ENCODE measurements at places on chromosomes 7 and 10. TPM values are rescaled to one million over a fixed set of nuclear protein-coding genes. Genes with fewer than 3 reads are reported as not detected.

The SSBP1 gene
- 174 TPM for polyA plus RNA-seq

The MYO3A gene
- not detected for polyA plus RNA-seq

The SRRM3 gene
- 2.2 TPM for polyA plus RNA-seq

The CCDC7 gene
- 1.3 TPM for polyA plus RNA-seq

The PHKG1 gene
- polyA plus RNA-seq = 3.8 TPM

The MYL10 gene
- polyA plus RNA-seq = not detected

The FAM25G gene
- polyA plus RNA-seq = 1.8 TPM

The OR6V1 gene
- polyA plus RNA-seq = not detected

The CDK14 gene
- 4.0 TPM for polyA plus RNA-seq

The TCF7L2 gene
- 32.0 TPM for polyA plus RNA-seq
